ENCODE measurements at places on chromosomes 4 and X. TPM values are rescaled to one million over a fixed set of nuclear protein-coding genes. Genes with fewer than 3 reads are reported as not detected.

CD38 gene
- total RNA-seq = 3.8 TPM

CDS1 gene
- total RNA-seq = 39.2 TPM

PABPC5 gene
- 0.41 TPM for total RNA-seq

GRIA3 gene
- total RNA-seq = 0.72 TPM

AMOT gene
- total RNA-seq = 18.1 TPM

DNA sequence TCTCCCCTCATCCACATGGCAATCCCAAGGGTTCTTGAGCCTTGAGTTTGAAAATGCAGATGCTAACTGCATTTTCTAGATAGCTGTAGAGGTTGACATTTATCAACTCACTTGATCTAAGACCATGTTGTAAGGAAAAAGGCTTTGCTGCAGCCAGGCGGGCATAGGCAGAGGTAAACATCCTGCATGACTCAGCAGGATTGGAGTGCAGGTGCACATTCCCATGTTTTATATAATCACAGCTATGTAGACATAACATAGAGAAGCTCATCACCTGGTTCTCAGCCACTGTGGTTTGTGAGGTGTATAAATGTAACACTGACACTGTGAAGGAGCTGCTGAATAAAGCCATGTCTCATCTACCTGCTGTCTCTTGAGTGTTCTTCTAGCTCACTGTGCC is 62.3 kb upstream of the PDE5A start:
- no peak for DNase-seq

- DNase-seq = no peak
Observed at GRCh38 chrX:48530736-48531135, 8.8 kb upstream of the TBC1D25 start.

DNA sequence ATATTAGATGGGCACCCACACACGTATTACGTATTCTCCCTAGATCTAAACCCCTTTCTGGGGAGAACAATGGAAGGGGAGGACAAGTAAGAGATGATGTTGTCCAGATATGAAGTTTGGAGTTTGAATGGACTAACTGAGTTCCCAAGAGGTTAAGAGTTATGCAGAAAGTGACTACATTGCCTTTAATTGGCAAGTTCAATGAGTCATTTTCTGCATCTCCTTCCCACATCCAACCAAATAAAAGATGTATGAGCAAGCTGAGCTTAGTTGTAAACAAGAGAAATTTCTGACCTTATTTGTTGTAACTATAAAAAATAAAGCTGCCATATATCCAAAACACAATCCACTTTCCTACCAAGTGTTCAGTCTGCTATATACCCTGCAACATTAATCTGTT is 50.5 kb downstream of the TIGD2 start:
- DNase-seq = no peak

GRCh38 chrX:12648995-12649394 is 142.2 kb upstream of the PRPS2 start:
- no peak for DNase-seq

DNA sequence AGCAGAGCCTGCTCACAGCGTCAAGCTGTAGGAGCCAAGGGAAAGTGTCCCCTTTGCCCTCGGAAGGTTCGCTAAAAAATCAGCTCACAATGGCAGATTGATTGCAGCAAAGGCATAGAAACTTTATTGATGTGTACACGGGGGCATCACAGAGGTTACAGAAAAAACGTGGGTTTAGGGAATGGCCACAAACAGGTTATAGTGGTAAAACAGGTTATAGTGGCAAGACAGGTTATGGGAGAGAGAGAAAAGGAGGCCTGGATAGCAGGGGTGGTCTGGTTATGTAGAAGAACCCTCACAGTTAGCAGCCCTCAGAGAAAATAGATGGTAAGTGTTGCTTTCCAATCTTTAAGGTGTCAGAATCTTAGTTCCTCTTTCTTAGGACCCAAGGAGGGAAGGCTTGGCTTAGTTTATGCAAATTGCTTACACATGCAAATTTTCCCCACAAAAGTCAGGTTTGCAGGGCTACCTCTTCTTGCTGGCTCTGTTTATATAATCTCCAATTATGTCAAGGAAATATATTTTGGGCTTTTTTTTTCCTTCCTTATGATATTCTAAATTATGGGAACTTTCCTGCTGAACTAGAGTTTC is 113.7 kb downstream of the BMP15 start:
- no peak for DNase-seq

- no peak for DNase-seq
Observed at GRCh38 chrX:17580539-17581152, 156.6 kb upstream of the SCML1 start.

DNA sequence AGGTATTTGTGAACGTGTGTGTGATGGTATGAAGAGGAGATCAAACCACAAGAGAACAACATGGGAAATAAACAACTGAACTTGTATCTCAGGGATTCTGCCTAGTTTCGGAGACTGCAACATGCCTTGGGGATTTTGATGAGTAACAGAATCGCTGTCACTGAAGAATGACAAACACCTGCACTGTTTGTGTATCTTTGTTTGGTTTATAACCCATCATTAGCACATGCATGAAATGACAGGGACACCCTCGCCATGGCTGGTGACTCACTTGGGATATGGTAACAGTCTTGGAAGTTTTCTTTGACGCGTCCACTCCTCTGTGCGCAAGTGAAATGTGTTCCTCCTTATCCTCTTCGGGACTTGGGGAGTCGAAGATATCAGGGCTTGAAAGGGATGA is 30.3 kb upstream of the MAP3K15 start:
- DNase-seq = no peak

DNA sequence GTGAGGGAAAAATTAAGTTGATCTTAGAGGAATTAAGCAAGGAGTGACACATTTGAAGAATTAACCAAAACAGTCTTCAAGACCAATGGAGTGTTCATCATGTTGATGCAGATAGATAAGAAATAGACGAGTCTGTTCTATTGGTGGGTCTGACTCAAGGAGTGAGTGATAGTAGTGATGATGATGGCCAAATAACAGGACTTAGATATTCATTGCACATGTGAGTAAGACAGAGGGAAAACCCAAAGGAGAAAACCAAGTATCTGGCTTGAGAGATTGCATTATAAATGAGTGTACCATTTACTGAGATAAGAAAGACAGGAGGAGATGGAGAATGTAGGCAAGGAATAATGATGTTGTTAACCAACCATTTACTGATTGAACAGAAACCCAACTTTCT is 321.3 kb downstream of the ADGRL3 start:
- no peak for DNase-seq

DNA sequence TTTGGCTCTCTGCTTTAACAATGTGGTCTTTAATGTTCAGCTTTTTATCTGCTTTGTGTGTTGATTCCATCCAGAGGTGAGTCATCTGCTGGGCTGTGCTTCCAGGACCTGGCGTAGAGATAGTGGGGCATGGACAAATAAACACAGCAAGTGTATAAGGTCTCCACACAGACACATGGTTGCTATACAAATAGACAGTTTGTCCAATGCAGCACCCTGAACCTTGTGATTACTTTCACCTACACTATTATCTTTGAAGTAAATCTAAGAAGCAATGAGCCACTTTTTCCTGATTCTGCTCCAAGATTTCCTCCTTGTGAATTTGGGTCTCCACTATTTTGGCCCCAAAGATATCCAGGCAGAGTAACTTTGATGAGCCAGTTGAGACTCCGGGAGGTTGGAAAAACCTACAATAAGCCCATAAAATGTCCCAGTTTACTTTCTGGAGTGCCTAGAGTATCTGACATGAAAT is 12.1 kb downstream of the PPARGC1A start:
- DNase-seq = peak; percentile 51

- no peak for DNase-seq
Observed at GRCh38 chr4:152408514-152409327, 127.2 kb downstream of the FBXW7 start.

DNA sequence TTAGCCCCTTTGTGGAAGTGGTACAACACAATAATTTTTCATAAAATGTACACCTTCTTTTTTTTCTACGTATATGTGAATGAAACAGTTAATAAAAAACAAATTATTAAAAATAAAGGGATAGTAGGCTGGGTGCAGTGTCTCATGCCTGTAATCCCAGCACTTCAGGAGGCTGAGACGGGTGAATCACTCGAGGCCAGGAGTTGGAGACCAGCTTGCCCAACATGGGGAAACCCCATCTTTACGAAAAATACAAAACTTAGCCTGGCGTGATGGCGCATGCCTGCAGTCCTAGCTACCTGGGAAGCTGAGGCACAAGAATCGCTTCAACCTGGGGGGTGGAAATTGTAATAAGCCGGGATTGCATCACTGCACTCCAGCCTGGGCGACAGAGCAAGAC is 244.9 kb downstream of the RAPGEF2 start:
- DNase-seq = no peak

DNA sequence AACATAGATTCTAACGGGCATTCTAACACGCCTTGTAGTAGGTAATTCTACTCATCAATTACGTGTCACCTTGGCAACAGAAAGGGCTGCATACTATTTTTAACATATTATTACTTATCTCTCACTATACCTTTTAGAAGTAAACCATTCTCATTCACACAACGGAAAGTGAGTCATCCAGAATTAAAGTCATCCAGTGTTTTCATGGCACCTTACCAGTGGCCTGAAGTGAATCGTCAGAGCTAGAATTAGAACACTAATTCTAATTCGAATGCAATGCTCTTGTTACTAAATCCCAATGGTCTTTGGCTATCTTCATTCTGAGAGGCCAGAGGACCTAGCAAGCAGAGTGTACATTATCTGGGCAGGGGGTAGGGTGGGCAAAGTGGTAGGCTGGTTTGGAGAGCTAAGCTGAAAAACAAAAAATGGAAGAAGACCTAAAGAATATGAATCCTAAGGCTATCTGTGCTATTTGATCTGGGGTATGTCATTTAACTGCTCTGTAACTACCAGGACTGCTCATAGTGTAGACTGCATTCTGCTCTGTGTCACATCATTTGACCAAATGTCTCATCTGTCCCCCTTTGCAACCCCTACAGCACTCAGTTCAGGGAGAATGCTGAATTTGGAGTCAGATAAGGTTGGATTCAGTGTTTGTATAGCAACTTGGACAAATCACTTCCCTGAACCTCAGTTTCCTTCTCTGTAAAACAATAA is 96.5 kb downstream of the HDAC8 start:
- DNase-seq = no peak

GRCh38 chr4:173748353-173748752 is 218.3 kb upstream of the HAND2 start:
- DNase-seq = no peak

DNA sequence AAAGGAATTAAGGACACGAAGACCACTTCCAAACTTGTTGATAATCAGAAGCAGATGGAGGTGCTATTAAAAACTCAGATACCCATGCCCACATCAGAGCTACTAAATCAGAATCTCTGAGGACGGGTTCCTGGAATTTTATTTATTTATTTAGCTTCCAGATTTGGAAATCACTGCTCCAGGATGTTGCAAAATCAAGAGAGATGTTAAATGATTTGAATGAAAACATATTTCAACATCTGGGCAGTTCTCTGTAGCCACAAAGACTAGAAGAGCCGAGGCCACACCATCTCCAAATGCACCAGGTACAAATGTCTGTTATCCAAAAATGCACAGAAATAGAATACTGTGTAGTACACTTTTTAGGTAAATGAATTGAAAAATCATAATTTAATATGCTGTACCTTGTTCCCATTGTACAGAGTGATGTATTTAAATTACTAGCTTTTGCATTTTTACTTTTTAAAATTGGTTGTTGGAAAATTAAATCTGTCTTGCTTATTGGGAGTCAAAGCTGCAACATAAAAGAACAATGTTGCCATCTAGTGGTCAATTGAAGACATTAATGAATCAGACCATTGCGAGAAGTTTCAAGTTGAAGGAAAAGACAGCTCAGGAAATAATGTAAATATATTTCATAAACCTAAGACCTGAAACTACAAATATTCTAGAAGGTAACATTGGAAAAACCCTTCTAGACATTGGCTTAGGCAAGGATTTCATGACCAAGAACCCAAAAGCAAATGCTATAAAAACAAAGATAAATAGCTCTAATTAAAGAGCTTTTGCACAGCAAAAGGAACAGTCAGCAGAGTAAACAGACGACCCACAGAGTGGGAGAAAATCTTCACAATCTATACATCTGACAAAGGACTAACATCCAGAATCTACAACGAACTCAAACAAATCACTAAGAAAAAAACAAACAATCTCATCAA is 151.3 kb upstream of the TTC29 start:
- no peak for DNase-seq

- DNase-seq = no peak
Observed at GRCh38 chrX:154367474-154368308, 6.7 kb downstream of the FLNA start.

DNA sequence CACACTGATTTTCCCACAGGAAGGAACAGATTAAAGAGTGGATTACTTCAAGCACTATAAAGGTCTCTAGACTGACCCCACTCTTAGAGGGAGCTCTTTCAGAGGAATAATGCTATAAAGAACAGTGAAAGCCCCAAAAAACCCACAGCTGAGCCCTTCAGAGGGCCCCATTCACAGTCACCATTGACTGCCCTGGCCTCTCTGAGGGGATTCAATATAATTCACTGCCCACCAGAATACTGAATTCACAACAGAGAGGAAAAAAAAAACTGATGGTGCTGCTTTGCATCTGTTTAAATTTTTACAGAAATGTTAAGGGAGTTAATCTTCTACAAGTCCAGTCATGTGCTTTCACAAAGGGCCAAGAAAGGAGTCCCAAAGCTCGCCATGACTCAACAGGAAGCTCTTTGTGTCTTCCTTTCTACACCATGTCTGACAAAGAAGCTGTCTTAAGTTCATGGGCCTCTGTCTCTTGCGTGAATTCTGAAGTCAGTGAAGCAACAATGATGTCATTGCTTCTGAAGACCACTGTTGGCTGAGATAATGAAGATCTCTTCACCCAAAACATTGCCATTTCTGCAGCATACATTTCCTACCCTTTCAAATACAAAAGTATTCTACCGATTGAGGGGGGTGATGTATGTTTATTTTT is 174.9 kb downstream of the ADAMTS3 start:
- no peak for DNase-seq

DNA sequence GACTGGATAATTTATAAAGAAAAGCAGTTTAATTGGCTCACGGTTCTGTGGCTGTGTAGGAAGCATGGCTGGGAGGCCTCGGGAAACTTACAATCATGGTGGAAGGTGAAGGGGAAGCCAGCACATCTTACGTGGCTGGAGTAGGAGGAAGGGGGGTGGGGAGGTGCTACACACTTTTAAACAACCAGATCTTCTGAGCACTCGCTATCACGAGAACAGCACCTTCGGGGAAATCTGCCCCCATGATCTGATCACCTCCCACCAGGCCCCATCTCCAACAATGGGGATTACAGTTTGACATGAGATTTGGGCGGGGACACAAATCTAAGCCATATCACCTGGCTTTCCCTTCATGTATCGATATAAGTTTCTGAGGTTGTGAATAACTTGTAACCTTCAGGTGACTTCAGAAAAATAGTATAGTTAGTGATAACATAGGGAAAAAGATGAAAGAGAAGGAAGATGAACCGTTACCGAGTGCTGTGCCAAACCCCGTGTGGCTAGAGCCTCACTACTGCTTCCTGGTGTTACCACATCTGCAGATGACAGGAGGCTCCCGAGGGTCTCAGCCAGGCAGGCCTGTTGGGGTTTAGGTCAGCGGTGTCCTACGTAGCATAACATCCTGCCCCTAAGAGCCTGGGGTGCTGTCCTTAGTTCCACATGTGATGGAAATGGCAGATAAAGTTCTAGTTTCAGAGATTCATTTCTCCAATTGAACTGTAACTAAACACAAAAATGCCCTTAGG is 103.5 kb downstream of the TNIP2 start:
- DNase-seq = no peak
